Activated CD4-positive, alpha-beta memory T cell treated with anti-CD3 and anti-CD28 coated beads, Interleukin-2, amount 10 ng/mL, durations not matched to agents 7 days and 5 days (primary cell): ENCODE measurements at places on chromosomes 5 and 9.

- H3K36me3 ChIP-seq = no peaks in the 10 kb centered on the region
- H3K27ac ChIP-seq = no peak overlapping the region
- DNase-seq = no peak
- H3K4me3 ChIP-seq = no peak overlapping the region
Observed at GRCh38 chr5:116371431-116371830, 203.2 kb downstream of the SEMA6A start.

DNA sequence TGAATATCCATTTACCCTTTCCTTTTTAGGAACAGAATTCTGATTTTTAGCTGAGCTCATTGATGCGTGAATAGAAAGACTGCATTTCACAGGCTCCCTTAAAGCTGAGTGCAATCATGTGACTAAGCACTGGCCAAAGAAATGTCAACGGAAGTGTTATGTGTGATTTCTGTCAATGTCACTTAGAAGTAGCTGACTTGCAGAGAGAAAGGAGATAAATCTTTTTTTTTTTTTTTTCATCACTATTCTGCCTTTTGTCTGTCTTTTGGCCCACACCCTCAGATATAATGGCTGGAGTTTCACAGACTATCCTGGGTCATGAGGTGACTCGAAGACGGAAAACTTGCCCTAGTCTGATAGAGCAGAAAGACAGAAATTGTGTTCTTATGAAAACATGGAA lies 39.3 kb upstream of the SLC27A6 start:
- no peaks in the 10 kb centered on the region for H3K27me3 ChIP-seq
- no peaks in the 10 kb centered on the region for H3K4me1 ChIP-seq
- no peaks in the 10 kb centered on the region for H3K36me3 ChIP-seq

- no peak overlapping the region for H3K4me3 ChIP-seq
- no peak for DNase-seq
- H3K4me1 ChIP-seq = peaks cover 6% of the 10 kb centered on the region
- H3K27me3 ChIP-seq = peaks cover 21% of the 10 kb centered on the region
- H3K36me3 ChIP-seq = no peaks in the 10 kb centered on the region
Observed at GRCh38 chr9:132995879-132996278, 17.4 kb downstream of the GFI1B start.

DNA sequence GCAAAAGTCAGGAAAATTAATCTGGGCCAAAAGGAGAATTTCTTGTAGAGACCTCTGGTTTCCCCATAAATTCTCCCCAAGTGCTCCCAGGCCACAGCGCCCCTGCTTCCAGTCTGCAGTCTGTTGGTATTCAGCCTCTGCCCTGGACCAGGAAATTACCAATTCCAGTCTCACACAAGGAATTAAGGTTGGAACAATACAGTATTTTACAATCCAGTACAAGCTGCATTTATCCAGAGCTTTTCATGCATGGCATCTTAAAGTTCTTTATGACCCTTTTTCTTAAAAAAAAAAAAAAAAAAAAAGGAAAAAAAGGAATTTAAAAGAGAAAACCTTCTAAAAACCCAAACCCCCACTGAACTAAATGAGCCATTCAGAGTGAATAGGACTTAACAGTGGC lies 139.6 kb upstream of the RANBP3L start:
- no peak for DNase-seq
- no peaks in the 10 kb centered on the region for H3K36me3 ChIP-seq
- H3K4me3 ChIP-seq = no peak overlapping the region
- H3K27me3 ChIP-seq = peaks cover 8% of the 10 kb centered on the region
- peaks cover 10% of the 10 kb centered on the region for H3K4me1 ChIP-seq

DNA sequence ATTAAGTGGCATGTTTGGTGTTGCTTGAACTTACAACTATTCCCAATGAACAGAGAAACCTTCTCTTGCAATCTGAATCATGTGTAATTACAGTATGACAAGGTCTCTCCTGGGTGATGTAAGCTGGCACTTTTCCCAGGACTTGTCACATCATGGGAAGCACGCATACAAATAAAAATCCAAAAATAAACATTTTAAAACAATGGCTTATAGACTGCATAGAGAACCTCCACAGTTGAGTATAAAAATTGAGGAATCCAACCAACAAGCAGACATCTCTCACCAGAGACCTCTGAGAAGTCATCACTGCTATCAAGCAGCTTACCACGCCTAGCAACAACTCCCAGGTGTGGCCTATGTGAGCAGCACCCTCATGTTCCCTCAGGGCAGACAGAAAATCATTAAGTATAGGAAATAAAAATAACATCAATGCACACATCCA lies 3.9 kb downstream of the MLLT3 start:
- no peak overlapping the region for H3K4me3 ChIP-seq
- DNase-seq = no peak
- no peaks in the 10 kb centered on the region for H3K27me3 ChIP-seq
- H3K4me1 ChIP-seq = peaks cover 39% of the 10 kb centered on the region

GRCh38 chr5:65546141-65546540 lies 16.8 kb downstream of the CENPK start:
- H3K27ac ChIP-seq = no peak overlapping the region
- DNase-seq = no peak
- peaks cover 89% of the 10 kb centered on the region for H3K36me3 ChIP-seq
- no peak overlapping the region for H3K4me3 ChIP-seq
- no peaks in the 10 kb centered on the region for H3K27me3 ChIP-seq
- peaks cover 40% of the 10 kb centered on the region for H3K4me1 ChIP-seq

DNA sequence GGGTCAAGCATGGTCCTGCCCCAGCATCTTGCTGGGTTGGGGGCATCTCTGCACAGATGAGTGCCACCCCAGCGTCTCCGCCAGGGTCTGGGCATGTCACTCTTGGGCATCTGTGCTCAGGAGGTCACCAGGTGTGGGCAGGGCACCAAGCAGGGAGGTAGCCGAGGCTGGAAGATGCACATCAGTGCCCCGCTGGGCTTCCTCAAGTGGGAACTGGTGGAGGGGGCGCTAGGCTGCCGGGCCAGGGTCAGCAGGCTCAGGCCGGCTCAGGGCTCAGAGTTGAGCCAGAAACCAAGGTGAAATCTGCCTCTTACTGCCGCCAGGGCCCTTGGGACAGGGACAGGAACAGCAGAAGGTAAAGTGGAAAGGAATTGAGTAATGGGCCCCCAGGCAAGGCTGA lies 4.0 kb upstream of the FUT7 start:
- H3K36me3 ChIP-seq = peaks cover 4% of the 10 kb centered on the region
- peaks cover 39% of the 10 kb centered on the region for H3K4me1 ChIP-seq
- H3K4me3 ChIP-seq = no peak overlapping the region
- DNase-seq = no peak
- no peaks in the 10 kb centered on the region for H3K27me3 ChIP-seq

DNA sequence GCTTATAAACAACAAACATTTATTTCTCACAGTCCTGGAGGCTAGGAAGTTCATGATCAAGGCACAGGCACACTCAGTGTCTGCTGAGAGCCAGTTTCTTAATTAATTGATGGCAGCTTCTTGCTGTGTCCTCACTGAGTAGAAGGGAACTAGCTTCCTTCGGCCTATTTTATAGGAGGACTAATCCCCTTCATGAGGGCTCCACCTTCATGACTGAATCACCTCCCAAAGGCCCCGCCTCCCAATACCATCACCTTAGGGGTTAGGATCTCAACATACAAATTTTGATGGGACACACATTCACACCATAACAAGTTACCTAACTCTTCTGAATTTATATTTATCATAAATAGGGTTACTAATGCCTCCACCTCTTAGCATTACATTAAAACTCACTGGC lies 129.8 kb downstream of the GNAQ start:
- peaks cover 37% of the 10 kb centered on the region for H3K4me1 ChIP-seq
- no peaks in the 10 kb centered on the region for H3K27me3 ChIP-seq
- no peak overlapping the region for H3K27ac ChIP-seq

DNA sequence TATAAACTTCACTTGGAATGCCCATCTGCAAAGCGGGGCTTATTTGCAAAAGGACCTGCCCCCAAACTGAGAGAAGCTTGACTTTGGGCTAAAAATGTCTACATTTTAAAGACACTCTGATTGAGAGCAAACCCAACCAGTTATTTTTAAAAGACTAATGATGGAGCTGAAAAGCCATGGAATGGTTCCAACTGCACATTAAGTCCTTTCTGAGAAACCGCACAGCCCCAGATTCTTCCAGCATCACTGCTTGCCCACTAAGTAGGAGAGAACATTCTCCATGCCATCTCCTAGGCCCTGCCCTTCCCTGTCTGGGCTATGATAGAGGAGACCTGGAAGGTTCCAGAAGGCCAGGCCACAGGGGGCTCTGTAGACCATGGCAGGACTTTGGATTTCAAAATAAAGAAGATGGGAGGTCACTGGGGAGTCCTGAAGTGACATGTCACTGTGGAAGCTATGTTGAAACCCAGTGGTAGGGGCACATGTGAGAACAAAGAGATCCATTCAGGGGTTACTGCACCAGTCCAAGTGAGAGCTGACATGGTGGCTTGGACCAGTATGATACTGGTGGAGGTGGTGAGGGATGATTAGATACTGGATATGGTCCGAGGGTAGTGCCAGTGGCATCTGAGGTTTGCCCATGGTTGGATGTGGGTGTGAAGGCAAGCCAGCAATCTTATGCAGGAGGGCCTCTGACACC lies 179.2 kb downstream of the DAB2IP start:
- no peak overlapping the region for H3K4me3 ChIP-seq
- H3K4me1 ChIP-seq = no peaks in the 10 kb centered on the region
- no peaks in the 10 kb centered on the region for H3K36me3 ChIP-seq
- H3K27ac ChIP-seq = no peak overlapping the region
- no peak for DNase-seq

- no peak overlapping the region for H3K27ac ChIP-seq
- no peaks in the 10 kb centered on the region for H3K27me3 ChIP-seq
- no peak for DNase-seq
- no peaks in the 10 kb centered on the region for H3K36me3 ChIP-seq
- H3K4me3 ChIP-seq = no peak overlapping the region
- no peaks in the 10 kb centered on the region for H3K4me1 ChIP-seq
Observed at GRCh38 chr9:13675638-13676000, 396.1 kb upstream of the MPDZ start.

GRCh38 chr5:161676103-161676502 lies 9.4 kb upstream of the GABRA6 start:
- no peaks in the 10 kb centered on the region for H3K36me3 ChIP-seq
- H3K27me3 ChIP-seq = no peaks in the 10 kb centered on the region
- no peak for DNase-seq
- no peak overlapping the region for H3K4me3 ChIP-seq
- H3K4me1 ChIP-seq = no peaks in the 10 kb centered on the region
- H3K27ac ChIP-seq = no peak overlapping the region

DNA sequence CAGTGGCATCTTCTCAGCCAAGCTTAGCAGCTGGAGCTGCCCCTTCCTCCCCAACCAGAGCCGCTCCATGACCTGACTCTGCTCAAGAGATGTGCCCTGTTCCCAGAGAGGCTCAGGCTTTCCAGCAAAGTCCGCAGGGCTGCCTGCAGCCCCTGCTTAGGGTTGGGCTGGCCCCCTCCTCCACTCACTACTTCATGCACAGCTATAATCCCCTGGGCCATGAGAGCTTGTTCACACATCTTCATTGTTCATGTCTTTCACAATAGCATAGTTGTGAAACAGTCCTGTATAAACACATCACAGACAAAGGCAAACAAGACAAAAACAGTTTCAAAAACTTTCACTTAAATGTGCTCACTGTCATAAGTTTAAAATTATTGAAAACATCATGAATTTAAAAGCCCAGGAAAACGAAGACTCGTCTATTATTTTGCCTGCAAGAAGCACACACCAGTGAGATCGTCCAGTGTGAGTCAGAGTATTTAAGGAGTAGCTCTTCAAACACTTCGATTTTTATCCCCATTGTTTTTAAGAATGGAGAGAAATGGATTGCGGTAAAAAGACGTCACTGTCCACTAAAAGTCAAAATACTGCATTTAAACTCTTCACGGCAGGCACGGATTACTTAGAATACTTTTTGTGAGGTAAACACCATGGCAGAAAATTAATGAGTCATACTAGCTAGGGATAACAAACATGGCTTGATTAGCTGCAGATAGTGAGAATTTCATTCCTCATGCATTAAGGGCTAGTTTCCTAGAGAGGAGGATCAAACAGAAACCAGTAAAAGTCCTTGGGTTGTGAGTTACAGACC lies 40.7 kb upstream of the S1PR3 start:
- H3K27ac ChIP-seq = no peak overlapping the region
- no peak for DNase-seq

DNA sequence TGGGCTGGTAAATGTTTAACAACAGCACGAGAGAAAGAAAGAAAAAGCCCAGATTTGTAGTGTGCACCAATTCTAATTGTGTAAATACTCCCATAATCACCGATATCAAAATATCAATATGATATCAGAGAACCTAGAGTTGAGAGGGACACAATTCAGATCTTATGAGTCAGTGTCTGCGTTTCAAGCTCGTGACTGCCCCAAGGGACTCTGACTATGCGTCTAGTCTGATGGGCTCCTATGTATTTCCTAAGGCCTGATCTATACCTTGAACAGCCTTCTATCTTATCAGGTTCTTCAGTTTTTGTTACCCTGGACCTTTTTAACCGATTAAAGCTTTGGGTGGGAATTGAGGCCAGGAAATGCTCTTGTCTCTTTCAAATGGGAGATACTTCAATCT lies 243.0 kb upstream of the SLC24A2 start:
- H3K27me3 ChIP-seq = no peaks in the 10 kb centered on the region
- H3K27ac ChIP-seq = no peak overlapping the region
- no peak overlapping the region for H3K4me3 ChIP-seq
- peaks cover 1% of the 10 kb centered on the region for H3K4me1 ChIP-seq

- H3K27ac ChIP-seq = no peak overlapping the region
- peaks cover 7% of the 10 kb centered on the region for H3K4me1 ChIP-seq
- no peak for DNase-seq
Observed at GRCh38 chr5:96675882-96676281, 13.7 kb downstream of the CAST start.

- DNase-seq = no peak
- H3K27me3 ChIP-seq = peaks cover 22% of the 10 kb centered on the region
- no peak overlapping the region for H3K4me3 ChIP-seq
- peaks cover 11% of the 10 kb centered on the region for H3K4me1 ChIP-seq
- H3K36me3 ChIP-seq = no peaks in the 10 kb centered on the region
Observed at GRCh38 chr5:59588922-59589321, 304.6 kb downstream of the PDE4D start.

DNA sequence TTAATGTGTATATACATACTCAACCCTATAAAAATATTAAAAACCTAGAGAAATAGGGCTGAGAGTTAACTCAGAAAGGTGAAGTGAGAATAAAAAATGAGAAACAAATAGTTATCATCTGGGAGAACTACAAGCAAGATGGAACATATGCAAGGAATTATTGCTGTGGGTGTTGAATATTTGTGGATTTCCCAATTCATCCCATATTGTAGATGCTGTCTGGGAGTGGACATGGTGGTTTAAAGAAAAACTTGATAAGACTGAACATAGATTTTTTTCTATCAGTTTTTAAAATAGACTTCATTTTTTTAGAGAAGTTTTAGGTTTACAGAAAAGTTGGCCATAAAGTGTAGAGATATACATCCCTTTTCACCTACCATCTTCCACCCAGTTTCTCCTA lies 263.5 kb downstream of the SPATA31D1 start:
- DNase-seq = no peak
- H3K4me3 ChIP-seq = no peak overlapping the region
- no peak overlapping the region for H3K27ac ChIP-seq
- no peaks in the 10 kb centered on the region for H3K36me3 ChIP-seq

DNA sequence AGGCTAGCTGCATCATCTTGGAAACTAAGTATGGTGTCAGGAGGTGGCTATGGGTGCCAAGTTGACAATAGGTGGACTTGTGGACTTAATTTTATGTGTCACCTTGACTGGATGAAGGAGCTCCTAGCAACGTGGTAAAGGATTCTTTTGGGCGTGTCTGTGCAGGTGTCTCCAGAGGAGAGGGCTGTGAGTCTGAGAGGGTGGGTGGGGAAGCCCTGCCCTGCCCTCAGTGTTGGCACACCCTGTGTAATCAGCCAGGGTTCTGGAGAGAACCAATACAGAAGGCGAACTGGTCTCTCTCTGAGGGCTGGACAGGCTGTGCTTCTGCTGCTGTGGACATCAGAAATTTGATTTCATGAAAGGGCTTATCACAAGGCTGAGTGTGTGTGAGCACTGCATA lies 61.0 kb downstream of the GTF3C4 start:
- DNase-seq = no peak
- H3K4me3 ChIP-seq = no peak overlapping the region
- no peak overlapping the region for H3K27ac ChIP-seq
